Lower lobe of right lung (tissue), 2 donors: ENCODE measurements at places on chromosomes 12 and 14. TPM values are rescaled to one million over a fixed set of nuclear protein-coding genes. Genes with fewer than 3 reads are reported as not detected.

DNA sequence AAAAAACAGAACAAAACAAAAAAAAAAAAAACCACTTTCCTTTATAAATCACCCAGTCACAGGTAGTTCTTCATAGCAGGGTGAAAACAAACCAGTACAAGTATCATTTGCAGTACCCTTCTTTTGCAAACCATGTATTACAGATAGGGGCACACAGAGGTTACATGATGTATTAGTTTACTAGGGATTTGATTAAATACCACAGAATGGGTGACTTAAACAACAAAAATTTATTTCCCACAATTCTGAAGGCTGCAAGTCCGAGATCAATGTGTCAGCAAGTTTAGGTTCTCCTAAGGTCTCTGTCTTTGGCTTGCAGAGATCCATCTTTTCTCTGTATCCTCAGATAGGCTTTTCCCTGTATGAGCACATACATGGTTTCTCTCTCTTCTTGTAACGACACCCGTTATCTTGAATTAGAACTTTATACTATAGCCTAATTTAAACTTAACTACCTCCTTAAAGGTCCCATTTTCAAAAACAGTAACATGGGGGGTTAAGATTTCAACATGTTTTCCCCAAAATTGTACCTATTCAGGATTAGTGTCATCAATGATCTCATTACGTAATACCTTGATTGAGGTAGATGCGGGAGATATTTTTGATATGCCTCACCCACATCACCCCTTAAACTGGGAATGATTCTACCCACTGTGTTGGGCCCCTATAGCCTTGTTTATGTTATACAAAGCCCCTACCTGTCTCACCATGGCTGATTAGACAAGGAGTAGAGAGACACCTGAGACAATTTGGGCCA, 3.5 kb upstream of the CEP128 start:
- DNase-seq = no peak

DNA sequence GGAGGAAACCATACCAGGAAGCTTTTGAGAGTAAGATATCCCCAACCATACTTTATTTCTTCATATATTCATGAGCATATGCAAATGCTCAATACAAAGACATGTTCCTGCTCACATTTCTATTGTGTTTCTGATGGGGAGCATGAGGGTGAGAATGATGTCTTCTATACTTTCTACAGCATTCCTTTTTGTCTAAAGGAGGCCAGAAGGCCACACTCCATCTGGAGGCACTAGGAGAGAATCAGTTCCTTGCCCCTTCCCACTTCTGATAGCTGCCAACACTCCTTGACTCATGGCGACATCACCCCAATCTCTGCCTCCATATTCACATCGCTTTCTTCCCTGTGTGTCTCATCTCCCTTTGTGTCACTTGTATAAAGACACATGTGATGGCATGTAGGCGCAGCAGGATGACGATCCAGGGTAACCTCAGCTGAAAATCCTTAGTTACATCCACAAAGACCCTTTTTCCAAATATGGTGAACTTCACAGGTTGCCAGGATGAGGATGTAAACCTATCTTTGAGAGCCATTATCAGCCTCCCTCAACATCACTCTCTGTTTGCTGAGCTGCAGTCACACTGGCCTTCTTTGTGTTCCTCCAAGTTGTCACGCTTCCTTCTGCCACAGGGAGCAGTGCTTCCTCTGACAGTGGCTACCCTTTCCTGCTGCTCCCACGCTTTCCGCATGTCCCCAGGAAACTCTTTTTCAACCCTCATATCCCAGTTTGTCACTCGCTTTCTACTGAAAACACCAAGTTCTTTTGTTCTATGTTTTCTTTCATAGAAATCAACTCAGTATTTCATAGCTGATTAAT, 96.9 kb downstream of the STXBP6 start:
- DNase-seq = no peak

Gene DACT1
- total RNA-seq = 3.7 TPM

Gene TTLL5
- total RNA-seq = 32.6 TPM

Gene PIANP
- total RNA-seq = 0.18 TPM

Gene CIROP
- total RNA-seq = not detected

- no peak for DNase-seq
These were observed 45.0 kb upstream of the OR6J1 start for GRCh38 chr14:22689199-22689598.

DNA sequence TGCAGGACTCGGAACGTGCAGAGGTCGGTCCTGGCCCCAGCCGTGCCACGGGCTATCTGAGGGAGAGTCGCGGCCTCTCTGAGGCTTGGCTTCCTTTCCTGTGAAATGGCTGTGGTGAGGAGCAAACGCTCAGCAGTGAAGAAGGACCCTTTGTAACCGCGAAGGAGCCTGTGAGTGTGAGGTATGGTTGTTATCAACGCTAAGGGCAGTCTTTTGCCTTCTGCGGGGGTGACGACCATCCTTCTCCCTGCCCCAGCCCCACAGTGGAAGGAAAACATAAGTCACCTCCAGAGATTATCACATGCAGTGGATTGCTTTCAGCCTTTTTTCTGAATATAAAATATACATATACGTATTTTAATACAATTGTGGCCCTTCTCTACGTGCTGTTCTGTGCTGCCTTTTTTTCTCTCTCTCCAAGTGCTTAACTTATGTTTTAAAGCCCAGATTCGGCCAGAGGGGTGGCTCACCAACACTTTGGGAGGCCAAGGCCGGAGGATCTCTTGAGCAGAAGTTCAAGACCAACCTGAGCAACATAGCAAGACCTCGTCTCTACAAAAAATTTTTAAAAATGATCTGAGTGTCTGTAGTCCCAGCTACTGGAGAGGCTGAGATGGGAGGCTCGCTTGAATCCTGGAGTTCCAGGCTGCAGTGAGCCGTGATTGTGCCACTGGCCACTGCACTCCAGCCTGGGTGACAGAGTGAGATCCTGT, 17.4 kb downstream of the TAMALIN start:
- no peak for DNase-seq
